ENCODE measurements at places on chromosomes 6 and 20.

GRCh38 chr6:15936503-15936902 is 192.4 kb upstream of the MYLIP start:
- no peak for DNase-seq

DNA sequence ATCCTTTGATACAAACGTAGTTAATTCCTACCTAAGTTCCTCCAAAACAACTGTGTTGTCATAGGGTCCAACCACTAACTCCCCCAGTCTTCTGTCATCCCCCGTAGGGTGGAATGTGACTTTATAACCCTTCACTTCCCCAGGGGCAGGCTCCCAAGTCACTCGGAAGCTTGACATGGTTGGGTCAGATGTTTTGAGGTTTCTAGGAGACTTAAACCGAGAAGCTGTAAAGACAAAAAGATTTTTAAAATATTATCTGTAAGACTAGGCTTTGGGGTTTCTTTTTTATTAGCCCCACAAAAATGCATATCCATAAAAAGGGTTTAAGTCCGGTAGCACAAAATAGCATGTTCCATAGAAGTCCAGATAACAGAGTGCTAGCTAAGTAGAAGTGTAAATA is 50.2 kb downstream of the COL12A1 start:
- DNase-seq, result no peak

DNA sequence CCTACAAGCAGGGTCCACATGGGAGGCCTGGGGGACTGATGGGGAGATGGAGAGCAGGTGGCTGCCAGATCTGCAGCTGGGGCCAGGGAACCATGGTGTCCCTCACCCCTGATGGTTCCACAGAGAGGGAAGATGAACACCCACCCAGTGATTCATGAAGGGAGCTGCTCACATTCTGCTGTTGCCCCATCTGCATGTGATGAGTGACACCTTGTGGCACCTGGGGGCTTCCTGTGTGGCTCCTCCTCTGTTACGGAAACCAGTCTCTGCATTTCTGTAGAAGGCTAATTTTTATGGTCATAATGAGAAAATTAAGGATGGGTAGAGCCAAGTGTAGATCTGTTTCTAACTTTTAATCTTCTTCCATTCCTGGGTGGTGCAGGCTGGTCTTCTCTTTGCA is 217.1 kb downstream of the SMOC2 start:
- peak; percentile 12 for DNase-seq

- peak; percentile 83 for DNase-seq
These were observed at the start of gene MICAL1 for GRCh38 chr6:109455437-109456110. Gene MICAL1, minus strand, starts transcription at chr6:109455772. Its CDS starts 1,576 bp downstream, at chr6:109454196.

DNA sequence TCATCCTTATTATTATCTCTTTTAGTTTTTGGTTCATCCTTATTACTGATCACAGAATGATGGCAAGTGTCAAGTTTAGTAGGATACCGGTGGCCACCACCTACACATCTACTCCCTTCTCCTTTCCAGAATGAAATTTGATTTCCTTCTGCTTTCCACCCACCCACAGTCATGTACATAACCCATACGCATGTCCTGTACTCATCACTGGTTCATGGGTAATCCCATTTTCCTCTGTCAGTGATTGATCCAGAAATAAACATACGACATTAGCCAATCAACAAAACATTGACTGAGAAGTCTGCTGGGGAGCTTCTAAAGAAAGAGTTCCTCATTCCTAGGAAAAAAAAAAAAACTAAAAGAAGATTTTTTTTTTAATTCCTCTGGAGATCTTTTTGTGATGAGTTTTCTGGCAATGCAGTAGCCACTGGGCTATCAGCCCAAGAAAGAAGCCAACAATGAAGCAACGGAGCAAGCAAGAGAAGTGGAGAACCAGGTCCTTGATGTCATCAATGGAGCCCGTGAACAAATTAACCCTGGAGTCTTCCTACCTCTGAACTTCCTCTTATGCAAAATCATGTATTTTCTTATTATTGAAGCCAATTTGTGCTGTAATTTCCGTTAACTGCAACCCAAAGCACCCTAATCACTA is 127.8 kb downstream of the TASP1 start:
- DNase-seq, result no peak

GRCh38 chr6:25181923-25182322 is 97.3 kb upstream of the CARMIL1 start:
- DNase-seq, result no peak

DNA sequence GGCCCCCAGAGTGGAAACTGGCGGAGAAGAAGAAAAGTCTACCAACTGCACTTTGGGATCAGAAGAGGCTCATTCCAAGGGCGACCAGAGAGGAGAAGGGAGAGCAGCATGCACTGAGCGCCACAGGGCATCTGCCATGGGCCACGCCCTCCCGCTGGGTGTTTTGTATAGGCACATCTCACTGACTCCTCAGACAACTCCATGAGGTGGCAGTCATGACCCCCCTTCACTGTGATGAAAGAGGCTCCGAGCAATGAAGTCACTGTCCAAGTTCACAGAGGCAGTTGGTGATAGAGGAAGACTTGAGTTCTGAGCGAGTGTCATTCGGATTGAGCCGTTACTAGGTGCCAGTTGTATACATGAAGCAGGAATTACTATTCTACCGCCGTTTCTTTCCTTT is 15.4 kb downstream of the BPIFB1 start:
- DNase-seq, result no peak

GRCh38 chr6:74597266-74597665 is 608.6 kb downstream of the COL12A1 start:
- no peak for DNase-seq

DNA sequence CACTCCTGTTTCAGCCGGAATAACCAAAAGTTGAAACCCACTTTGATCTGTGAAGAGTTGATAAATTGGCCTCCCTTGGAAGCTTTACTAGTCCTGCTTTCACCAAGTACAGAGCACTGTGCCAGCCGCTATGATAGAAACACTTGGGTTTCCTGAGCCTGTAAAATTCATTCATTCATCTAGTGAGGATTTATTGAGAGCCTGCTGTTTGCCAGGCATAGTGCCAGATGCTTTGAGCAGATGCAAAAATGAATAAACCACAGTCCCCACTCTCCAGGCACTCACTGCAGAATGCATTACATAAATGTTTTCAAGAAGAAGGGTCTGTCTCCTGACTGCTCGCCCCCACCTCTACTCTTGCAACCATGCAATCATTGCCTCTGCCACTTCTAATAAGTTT is 25.3 kb upstream of the TMEM217 start:
- DNase-seq, result peak; percentile 75

- DNase-seq, result no peak
These were observed 253.4 kb downstream of the PREX1 start for GRCh38 chr20:48574383-48574782.

GRCh38 chr6:139970591-139970991 is 596.1 kb upstream of the CITED2 start:
- no peak for DNase-seq

DNA sequence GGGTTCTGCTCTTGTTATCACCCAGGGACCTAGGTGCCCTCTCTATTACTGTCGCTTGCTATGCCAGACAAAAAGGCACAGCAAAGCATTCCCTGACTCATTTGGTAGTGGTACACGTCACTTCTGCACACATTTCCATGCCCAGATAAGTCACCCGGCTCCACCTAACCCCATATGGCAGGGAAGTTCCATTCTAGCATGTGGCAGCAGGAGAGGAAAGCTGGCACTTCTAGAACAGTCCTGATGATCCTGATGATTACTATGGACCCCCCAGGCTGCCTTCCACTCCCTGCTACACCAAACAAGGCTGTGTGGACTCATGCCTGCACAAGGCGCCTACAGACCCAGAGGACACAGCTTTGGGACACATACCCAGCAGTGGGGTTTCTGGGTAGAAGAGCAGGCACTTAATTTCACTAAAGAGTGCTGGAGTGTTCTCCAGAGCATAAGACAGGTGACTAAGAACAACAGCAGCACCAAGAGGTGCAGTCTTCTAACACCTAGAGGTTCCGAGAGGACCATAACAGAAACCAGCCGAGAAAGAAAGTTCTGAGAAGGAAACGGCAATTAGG is 53.5 kb upstream of the NELFCD start:
- no peak for DNase-seq

GRCh38 chr6:142537612-142538478 is 236.0 kb downstream of the ADGRG6 start:
- no peak for DNase-seq

GRCh38 chr6:72975352-72975752 is 249.9 kb downstream of the KHDC1L start:
- no peak for DNase-seq

DNA sequence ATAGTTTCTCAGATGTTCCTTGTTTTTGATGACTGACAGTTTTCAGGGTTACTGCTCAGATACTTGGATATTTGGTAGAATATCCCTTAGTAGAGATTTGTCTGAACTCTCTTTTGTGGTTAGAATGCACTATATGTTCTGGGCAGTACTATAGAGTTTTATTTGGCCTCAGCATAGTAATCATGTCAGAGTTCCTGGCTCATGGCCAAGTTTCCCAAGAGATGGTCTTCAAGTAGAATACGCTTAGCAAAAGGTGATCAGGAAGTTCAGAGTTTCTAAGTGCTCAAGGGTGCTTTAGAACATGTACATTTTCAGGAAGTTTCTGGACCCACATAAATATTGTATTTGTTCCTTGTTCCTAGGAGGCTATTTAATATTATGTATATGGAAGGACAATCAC is 1209.7 kb upstream of the GJE1 start:
- DNase-seq, result no peak

- no peak for DNase-seq
These were observed 20.4 kb upstream of the RAB23 start for GRCh38 chr6:57242505-57242904.

- peak; percentile 48 for DNase-seq
These were observed 49.7 kb upstream of the BHLHE23 start for GRCh38 chr20:63056236-63057170.

- DNase-seq, result no peak
These were observed 51.3 kb upstream of the CITED2 start for GRCh38 chr6:139425780-139426179.

GRCh38 chr6:155980014-155980767 is 524.6 kb upstream of the NOX3 start:
- DNase-seq, result no peak

All from right hindlimb (tissue), 1 donor.